ENCODE measurements at places on chromosomes 5 and 9.

GRCh38 chr5:147321569-147321968, 86.7 kb downstream of the STK32A start:
- DNase-seq: no peak

DNA sequence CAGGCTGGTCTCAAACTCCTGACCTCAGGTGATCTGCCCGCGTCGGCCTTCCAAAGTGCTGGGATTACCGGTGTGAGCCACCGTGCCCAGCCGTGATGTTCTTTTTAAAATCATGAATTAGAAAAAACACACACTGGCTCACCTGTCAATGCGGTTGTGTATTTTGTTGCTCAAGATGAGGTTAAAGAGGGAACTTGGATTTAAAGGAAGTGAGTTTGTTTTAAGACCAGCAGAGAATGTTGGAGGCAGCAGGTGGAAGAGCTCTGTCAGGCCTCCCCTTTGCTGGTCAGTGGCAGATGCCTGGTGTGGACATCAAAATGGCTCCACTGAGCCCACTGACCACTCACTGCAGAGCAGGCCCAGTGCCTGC, 38.9 kb downstream of the WNK2 start:
- DNase-seq: no peak

DNA sequence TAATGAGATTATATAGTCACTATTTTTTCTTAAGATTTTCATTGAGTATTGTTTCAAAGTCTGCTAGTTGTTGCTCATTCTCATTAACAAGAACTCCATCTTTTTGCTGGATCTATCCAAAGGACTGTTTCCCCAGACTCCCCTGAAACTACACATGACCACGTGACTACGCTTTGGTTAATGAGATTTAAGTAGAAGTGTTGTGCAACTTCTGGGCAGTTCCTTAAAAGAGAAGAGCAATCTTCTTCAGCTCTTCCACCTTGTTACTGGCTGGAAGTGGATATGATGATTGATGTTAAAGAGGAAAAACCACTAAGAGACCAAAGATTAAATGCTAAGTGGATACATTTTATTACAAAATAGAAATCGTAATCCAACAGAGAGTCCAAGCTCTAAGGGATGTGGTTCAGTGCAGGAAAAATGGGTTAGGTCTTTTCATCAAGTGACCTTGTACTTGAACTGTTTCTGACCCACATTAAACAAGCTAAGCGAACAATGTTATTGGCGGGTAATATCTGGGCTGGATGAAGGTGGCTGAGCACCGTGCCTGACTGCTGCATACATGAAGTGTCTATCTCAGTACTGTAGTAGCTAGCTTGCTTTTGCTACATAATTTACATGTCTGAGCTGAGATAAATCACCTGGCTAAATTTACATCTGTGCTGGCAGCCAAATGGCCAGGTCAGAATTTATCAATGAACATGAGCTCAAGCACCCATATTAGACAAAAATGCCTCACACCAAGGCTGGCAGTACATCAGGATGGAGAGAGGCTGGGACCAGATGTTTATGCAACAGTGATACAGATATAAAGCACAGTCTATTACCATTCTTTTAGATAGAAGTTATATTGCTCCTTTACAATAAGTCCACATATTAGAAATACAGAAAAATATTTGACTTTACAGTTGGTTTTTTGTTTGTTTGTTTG, 7.5 kb upstream of the CTNNAL1 start:
- DNase-seq: no peak

DNA sequence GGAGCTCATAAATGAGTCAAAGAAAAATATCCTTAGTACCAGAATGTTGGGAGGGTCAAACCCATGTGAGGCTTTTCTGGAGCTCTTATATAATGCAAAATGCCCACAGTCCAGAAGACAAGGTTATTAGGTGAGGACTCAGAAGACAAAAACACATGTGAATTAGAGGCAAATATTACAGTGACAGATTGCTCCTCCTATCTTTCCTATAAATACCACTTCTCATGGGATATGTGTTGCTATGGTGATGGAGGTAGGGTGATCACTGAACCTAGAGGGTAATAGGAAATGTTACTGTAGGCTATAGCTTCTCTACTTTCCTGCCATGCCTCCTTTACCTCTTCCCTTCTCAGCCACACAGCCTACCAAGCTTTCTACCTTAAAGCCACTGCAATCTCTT, 264.6 kb downstream of the SEC61B start:
- DNase-seq: no peak

DNA sequence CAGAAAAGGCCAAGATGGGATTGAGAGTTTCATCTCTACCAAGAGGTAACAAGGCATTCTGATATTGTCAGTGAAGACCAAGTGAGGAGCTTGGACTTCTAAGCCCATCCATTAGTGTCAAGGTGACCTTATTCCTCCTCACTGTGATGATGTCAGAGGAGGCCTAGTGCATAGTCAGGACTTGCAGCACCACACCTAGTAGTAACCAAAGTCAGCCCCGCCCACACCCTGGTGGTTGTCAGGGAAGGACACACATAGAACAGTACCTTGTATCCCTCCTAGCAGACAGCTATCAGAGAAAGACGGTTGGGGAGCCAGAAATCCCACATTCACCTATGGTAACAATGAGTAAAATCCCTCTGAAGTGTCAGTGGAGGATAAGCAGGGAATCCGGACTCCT, 111.7 kb downstream of the AP3B1 start:
- DNase-seq: no peak

GRCh38 chr5:95850391-95850894, 27.9 kb upstream of the GLRX start:
- no peak for DNase-seq

GRCh38 chr9:134216961-134217360, 52.6 kb upstream of the RNU6ATAC start:
- no peak for DNase-seq

GRCh38 chr9:69555802-69556201, 116.4 kb downstream of the APBA1 start:
- no peak for DNase-seq

- DNase-seq: no peak
Observed at GRCh38 chr5:155259648-155260047, 246.1 kb downstream of the KIF4B start.

DNA sequence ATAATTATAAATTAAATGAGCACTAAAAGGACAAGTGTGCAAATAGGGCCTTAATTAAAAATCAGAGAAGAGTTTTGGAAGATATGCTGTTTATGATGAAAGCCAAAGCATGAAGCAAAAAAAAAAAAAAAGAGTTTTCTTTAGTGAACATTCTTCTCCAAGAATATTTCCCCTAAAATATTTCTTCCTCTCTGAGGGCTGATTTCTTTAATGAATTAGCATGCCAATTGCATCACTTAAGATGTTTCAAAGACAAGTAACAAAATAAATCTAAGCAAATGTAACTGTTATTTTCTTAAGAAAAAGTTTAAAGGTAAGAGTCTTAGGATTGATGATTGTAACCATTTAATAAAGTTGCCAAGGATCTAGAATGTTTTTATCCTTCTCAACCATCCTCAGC, 81.6 kb upstream of the MPDZ start:
- no peak for DNase-seq

- no peak for DNase-seq
Observed at GRCh38 chr5:96961053-96961452, 25.2 kb downstream of the LNPEP start.

DNA sequence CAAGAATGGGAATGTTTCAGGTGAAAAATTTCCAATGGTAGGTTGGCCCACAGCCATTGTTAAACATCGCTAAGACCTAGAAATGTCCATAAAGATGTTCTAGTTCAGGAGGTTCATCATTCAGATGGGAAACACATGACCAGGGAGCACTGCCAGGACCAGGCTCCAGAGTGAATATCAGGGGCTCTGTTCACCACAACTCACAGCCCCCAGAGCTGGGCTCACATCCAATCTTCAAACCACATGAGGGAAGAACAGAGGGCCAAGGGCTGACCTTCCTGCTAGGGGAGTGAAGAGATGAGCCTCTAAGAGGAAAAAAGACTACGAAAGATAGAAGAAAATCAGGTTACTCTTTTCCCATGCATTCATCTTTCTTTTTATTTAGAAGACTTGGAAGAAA, 205.8 kb downstream of the SEMA5A start:
- no peak for DNase-seq

DNA sequence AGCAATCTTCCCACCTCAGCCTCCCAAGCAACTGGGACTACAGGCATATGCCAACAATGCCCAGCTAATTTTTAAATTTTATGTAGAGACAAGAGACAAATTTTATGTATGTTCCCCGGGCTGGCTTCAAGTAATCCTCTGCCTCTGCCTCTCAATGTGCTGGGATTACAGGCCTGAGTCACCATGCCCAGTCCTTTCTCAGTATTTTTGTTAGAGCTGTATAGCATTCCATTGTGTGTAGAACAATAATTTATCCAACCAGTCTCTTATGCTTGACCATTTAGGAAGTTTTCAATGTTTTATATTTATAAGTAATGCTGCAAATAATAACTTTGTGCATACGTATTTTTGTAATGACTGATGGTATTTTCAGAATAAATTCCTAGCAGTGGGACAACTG, 38.9 kb upstream of the CTXN3 start:
- DNase-seq: no peak

DNA sequence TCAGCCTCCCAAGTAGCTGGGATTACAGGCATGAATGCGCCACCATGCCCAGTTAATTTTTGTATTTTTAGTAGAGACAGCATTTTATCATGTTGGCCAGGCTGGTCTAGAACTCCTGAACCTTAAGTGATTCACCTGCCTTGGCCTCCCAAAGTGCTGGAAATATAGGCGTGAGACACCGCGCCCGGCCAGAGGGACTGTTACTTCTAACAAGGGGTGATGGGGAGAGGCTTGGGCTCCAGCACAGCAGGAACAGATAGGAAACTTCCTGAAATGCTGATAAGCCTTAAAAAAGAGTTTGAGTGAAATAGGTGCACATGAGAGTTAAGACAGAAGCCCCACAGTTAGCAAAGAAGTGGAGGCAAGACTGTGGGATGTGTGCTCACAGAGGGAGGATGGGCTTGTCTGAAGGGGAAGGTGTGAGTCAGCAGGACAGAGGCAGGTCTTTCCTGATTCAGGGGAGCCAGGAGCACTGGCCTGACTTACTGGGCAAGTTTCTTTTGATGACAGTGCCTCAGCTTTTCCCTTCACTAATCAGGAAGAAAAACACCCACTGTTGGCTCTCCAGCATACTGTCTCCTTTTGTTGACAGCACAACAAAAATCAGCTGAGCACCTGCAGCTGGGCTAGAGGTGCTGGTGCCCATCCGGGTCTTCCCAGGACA, 68.4 kb downstream of the RAD23B start:
- no peak for DNase-seq

DNA sequence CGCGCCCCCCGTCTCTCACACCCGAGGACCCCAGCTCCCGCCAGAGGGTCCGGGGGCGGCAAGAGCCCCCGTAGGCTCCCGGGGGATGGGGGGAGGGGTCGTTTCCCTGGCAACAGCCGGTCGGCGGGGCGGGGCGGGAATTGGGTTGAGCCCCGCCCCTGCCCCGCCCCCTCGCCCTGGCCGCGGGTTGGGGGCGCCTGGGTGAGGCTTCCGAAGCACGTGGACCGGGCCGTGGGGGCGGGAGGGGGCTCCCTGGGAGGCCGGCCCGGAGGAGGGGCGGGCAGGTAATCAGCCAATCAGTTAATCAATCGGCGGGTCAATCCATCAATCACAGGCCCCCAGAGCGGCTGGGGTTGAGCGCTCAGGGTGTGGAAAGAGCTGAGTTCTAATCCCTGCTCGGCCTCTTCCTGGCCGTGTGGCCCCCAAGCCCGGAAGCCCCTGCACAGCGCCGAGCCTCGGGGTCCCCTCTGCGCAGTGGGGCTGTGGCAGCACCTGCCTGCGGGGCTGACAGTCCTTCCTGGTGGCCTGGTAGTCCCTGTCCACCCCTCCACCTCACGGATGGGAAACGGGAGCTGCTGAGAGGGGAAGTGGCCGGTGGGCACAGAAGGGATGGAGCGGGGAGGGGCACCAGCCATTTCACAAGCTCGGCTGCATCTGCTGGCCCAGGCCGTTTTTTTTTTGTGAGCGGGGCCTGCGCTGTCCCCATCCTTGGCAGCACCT, 174.2 kb upstream of the IER5L start:
- no peak for DNase-seq

DNA sequence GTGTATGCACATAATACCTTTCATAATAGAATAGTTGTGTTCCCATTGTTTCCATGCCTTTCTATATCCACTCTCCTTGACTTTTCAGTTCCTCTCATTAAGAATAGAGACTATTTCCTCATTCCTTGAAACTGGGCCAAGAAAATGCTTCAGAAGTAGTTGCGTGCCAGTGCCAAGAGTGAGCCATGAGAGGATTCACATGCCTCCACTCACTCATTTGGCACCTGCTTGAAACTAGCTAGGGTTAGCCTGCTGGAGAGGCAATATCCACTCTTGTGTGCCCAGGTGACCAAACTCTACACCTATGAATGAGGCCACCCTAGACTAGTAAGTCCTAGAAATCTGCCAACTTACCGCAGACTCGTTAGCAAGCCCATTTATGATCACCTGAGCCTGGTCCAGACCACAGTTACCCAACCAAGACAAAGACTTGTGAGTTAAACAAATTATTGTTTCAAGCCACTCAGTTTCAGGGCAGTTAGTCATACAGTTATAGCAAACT, 276.3 kb downstream of the EPB41L4A start:
- DNase-seq: no peak

- DNase-seq: no peak
Observed at GRCh38 chr9:78272307-78272706, 24.6 kb upstream of the PSAT1 start.

DNA sequence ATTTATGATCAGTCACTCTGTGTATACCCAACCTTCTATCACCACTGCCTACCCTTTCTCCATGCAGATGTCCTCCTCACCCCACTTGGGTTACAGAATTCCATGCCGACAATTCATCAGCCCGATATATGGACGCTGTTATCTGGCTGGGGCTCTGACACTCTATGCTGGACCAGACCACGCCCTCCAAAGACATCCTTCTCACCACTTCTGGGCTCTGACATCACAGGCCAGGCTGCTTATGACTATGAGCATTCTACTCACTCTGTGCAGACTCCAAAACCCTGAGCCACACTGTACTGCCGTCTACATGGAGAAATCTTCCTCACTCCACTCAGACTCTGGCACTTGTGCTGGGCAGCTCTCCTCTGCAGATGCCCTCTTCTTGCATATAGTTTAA, 7.6 kb upstream of the AK3 start:
- DNase-seq: no peak

DNA sequence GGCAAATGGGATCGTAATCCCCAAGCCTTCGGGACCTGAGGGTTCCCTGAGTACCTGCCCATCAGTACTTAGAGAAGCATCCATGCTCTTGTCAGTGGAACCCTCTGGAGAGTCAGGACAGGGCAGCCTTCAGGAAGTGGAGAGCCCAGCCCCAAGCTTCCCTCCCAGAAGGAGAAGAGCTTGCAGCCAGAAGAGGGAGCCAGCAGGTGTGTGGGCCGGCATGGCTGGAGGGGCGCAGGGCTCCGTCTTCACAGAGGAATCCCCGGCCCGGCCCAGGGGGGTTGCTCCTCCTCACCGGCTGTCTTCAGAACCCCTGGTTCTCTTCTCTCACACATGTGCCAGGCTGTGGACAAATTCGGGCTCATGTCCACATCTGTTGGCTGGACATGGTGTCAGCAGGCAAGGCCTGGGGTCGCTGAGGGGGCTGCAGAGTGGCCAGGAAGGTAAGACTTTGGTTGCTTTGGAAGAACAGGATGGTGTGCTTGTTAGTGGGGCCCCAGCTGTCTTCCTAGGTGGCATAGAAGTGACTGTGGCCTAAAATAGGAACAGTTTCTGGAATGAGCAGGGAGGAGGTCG, 58.9 kb upstream of the RXRA start:
- no peak for DNase-seq

All from AG04450 (cell line).